Small intestine (tissue), 16 donors: ENCODE measurements at places on chromosomes 12 and 14. TPM values are rescaled to one million over a fixed set of nuclear protein-coding genes. Genes with fewer than 3 reads are reported as not detected.

GRCh38 chr12:53268630-53269562 is 797 bp downstream of the ESPL1 start:
- DNase-seq: no peak

- DNase-seq: peak; percentile 69
Observed at GRCh38 chr14:73723797-73724661, 9.8 kb upstream of the PNMA1 start.

- no peak for DNase-seq
Observed at GRCh38 chr12:112029301-112029700, 16.1 kb downstream of the ERP29 start.

GRCh38 chr12:24200010-24200409 is 250.5 kb upstream of the SOX5 start:
- DNase-seq: no peak

- DNase-seq: no peak
Observed at GRCh38 chr12:46354802-46355199, 17.8 kb downstream of the SLC38A2 start.

DNA sequence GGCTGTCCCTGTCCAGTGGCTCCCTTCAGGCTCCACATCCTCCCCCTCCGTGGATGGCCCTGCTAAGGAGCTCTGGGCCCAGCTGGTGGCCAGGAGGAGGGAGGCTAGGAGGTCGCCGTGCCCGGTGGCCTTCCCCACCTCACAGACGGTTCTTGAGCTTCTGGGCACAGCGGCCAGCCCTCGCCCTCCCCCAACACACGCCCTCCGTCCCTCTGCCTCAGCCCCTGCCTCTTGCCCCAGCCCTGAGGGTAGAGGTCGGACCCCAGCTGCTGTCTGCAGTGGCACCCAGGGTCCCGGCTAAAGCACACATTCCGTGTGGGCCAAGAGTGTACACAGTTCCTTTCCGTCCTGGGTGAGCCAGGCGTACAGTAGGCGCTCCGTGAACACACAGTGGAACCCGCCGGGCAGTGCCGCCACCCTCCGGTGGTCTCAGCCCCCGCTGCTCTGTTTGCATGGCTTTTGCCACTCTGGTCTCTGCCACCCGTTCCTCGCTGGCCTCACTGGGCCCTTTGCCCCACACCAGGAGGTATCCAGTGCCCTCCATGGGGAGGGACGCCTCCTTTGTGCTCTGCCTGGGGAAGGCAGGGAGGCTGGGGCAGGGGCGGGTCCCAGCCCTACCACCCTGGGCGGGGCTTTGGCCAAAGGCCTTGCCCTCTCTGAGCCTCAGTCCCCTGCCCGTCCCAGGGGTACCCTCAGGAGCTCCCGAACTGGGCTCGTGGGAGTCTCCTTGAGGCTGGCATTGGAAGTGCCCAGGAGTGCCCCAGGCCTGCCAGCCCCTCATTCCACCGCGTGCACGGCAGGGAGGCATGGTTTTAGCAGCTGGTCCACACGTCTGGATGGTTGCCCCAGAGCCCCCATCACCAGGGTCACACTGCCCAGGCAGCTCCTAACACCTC is 13.0 kb downstream of the TRMT61A start:
- DNase-seq: no peak

- no peak for DNase-seq
Observed at GRCh38 chr12:67893022-67893580, 96.1 kb upstream of the IFNG-AS1 start.

DNA sequence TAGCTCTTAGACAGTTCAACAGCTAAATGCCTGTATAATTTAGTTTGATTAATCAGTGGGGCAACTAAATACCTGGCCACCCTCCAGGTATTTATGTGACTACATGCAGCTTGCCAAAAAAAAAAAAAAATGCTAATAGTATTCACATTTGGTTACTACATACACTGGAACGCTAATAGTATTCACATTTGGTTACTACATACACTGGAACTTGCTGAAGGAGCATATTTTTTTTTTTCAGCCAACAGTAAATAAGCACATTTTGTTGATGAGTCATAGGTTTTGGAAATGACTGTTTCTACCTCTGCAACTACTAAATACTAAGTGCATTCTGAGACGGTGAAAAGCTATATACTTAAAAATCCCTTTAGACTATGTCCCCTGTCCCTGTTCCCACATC is 1172.3 kb downstream of the LRFN5 start:
- no peak for DNase-seq

DNA sequence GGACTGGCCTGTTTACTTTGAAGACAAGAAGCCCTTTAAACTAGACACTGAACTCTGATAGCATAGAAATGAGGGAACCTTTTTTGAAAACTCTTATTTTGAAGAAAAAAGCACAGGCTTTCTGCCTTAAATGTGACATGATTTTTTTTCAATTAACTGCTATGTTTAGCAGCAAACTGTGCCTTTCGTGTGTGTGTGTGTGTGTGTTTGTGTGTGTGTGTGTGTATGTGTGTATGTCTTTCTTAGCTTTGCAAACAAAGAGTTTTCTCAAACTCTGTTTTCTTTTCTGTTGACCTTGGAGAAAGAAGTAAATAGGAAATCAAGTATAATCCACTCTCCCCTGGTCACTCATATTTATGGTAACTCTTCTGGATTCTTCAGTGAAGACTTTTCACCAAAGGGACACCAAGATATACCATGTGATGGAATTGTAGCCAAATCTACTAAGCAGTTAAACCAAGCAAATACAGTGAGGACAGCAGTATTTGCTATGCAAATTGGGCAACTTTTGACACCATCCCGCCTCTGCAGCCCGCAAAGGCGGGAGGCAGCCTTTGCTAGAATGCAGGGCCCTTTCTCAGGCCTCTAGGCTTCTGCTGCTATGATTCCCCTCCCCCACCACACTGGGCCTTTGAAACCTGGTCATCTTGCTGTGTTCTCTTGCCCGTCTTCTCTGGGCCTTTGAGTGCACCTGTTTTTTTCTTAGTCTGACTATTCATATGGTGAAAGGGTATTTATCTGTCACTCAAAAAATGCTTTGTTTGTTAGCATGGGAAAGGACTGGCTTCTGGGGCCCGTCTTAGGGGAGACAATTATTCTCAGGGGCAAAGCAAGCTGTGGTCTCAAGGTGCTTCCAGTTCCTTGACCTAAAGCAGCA is 107.9 kb downstream of the MYRFL start:
- no peak for DNase-seq

DNA sequence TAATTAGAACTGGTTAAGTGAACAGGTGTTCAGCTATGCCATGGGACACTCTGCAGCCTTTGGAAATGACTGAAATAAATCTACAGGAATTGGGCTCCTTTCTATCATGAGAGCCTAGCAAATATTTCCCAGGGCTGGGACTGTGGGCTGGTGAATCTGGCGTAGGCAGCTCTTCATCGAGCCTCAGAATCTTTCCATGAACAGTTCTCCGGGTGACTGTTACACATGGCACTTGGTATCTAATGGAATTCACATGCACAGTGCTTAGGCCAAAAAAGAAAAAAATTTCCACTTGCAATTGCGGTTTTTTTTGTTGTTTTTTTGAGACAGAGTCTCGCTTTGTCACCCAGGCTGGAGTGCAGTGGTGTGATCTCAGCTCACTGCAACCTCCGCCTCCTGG is 32.1 kb downstream of the PRKAB1 start:
- no peak for DNase-seq

GRCh38 chr12:29317556-29318363 is 63.2 kb downstream of the ERGIC2 start:
- peak; percentile 80 for DNase-seq

GRCh38 chr14:50560931-50561285 is 963 bp downstream of the ATL1 start:
- DNase-seq: peak; percentile 21

DNA sequence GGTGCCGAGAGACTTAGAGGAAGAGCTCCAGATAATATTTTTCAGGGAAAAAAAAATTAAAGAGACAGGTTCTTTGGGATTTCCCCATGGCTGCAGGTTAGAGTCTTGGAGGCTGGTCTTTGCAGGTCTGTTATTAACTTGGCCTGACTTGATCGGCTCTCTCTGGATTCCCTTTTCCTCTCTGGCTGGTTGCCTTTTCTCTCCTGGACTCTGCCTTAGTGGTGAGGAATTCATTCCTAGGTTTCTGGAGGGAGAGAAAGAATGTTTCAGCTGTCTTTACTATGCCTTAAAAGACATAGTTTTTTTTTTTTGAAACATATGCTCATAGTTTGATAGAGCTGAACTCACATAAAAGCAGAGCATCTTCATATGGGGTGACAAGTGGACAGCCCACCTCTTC is 336.3 kb downstream of the BMP4 start:
- DNase-seq: no peak

DNA sequence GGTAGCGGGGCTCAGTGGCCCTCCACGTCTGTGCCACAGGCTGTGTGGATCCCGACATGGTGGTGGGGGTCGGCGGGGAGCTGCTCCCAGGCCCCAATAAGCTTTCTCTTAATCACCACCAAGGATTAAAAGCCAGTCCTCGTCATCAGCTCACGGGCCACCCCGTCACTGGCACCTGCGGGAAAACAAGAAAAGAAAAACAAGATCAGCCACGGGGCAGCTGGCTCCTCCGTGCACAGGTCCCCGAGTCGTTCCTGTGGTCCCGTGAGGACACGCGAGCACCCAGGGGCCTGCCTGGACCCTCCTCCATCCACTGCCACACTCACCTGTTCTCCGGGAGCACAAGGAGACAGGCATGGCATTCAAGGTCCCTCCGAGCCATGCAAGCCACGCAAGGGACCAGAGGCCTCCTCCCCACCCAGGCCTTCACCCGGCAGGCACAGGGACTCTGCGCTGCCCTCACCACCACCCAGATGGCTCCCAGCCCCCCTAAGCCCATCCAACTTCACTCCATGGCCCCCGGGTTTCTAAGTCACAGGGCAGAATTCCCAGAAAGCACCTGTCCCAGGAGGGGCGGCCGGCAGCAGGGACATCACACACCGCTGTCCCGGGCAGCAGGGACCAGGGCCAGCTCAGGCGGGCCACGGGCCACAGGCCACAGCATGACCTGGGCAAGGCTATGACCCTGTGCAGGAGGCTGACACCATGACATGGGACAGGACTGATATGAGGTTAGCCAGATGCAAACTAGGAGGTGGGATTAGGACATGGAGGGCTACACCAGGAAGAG is 72.0 kb downstream of the NCOR2 start:
- no peak for DNase-seq

DNA sequence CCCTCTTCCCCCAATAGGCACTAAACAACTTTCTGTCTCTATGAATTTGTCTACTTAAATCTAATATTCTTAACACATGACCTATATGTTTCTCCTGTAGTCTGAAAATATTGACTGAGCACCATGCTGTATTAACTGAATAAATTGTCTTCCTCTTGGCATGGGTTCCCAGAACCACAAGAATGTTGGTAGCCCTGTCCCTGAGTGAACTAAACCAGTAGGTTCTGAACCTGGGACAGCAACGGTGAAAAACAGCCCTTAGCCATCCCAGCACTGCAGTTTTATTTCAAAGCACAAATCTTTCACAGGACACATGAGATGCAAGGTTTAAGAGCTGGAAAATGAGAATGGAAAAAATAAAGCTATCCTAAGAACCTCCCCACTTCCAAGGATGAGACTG is 20.4 kb upstream of the HSP90B1 start:
- DNase-seq: no peak

GRCh38 chr12:30152705-30153104 is 369.0 kb upstream of the TMTC1 start:
- DNase-seq: no peak

- DNase-seq: no peak
Observed at GRCh38 chr12:20455001-20455706, 86.8 kb downstream of the PDE3A start.

- no peak for DNase-seq
Observed at GRCh38 chr14:101187816-101188570, 284.5 kb upstream of the RTL1 start.

DNA sequence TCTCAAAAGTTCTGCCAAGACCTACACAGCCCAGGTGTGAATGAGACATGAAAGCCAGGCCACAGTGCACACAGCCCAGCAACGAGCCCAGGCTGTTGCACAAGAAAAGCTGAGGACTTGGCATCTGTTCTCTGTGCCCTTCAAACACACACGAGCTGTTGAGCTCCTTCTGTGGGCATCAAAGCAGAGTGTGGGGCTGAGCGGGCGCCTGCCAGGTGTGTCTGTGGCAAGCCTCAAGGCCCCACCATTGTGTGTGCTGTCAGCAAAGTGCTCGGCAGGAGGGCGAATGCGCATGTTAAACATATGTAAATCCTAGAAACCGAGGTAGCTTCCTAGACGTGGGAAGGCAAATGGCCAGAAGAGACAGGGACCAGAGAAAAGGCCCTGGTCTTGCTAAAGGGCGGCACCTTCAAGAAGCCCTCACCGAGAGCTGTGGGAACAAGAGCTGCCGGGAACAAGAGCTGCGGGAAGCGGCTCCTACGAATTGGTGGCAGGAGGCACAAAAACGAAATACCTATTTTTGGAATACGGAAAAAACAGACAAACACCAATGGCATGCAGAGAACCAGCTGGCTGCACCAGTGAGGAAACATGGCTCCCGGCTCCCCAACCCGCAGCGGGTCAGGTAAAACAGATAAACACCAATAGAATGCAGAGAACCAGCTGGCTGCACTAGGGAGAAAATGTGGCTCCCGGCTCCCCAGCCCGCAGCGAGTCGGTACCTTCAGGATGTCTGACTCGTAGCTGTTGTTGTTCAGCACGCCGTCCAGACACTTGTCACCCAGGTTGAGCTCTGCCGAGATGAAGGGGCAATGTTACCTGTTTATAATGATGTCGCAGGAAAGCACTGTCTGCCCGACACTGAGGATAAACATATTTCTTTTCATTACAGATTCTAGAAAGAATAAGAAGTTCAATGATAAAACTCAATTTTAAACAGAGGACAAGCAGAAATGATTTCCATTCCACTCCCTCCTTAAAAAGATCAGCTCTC is 19.0 kb upstream of the GOLGA3 start:
- DNase-seq: no peak

GRCh38 chr12:28212182-28212581 is 21.9 kb downstream of the CCDC91 start:
- no peak for DNase-seq

- DNase-seq: peak; percentile 56
Observed at GRCh38 chr12:44837114-44837755, 38.9 kb downstream of the NELL2 start.

GRCh38 chr12:130813949-130814348 is 25.1 kb downstream of the STX2 start:
- no peak for DNase-seq

- DNase-seq: no peak
Observed at GRCh38 chr14:75369506-75369905, 58.3 kb upstream of the JDP2 start.

GRCh38 chr12:46430340-46430948 is 57.9 kb upstream of the SLC38A2 start:
- peak; percentile 77 for DNase-seq

The CLEC2A gene
- not detected for polyA plus RNA-seq

The LRTM2 gene
- polyA plus RNA-seq: 0.03 TPM

The C3AR1 gene
- polyA plus RNA-seq: 2.7 TPM

The NOS1 gene
- polyA plus RNA-seq: not detected

The CLEC4A gene
- polyA plus RNA-seq: 0.79 TPM

The PPM1A gene
- polyA plus RNA-seq: 50.7 TPM

The INSM2 gene
- 0.01 TPM for polyA plus RNA-seq

The KRT82 gene
- not detected for polyA plus RNA-seq

The GYS2 gene
- polyA plus RNA-seq: not detected

The PPP4R4 gene
- 0.03 TPM for polyA plus RNA-seq

The DNAH10 gene
- polyA plus RNA-seq: 0.22 TPM

The SMIM41 gene
- polyA plus RNA-seq: 1.6 TPM

The P2RX2 gene
- 17.7 TPM for polyA plus RNA-seq

The KCNH5 gene
- polyA plus RNA-seq: not detected

The EXOC5 gene
- polyA plus RNA-seq: 7.8 TPM

The CLEC4D gene
- polyA plus RNA-seq: 0.07 TPM

The FNTB gene
- 25.3 TPM for polyA plus RNA-seq
